ENCODE measurements at places on chromosomes 3 and 15.

DNA sequence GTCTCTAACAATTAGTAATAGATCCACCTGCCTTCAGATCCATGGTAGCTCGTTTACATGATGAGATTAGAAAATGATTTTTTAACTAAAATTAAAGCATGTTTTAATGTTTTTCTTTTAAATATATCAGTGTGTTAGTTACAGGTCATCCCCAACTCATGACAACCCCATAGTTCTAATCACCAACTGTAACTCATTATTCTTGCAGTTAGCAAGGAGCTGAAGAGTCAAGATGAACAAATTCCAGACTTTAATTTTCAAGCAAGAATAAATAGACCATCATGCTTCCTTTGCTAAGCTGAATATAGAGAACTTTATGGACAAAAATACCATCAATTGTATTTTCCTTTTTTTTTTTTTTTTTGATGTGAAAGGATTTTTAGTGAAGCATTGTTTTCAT, 101.1 kb downstream of the TOP2B start:
- DNase-seq: no peak

DNA sequence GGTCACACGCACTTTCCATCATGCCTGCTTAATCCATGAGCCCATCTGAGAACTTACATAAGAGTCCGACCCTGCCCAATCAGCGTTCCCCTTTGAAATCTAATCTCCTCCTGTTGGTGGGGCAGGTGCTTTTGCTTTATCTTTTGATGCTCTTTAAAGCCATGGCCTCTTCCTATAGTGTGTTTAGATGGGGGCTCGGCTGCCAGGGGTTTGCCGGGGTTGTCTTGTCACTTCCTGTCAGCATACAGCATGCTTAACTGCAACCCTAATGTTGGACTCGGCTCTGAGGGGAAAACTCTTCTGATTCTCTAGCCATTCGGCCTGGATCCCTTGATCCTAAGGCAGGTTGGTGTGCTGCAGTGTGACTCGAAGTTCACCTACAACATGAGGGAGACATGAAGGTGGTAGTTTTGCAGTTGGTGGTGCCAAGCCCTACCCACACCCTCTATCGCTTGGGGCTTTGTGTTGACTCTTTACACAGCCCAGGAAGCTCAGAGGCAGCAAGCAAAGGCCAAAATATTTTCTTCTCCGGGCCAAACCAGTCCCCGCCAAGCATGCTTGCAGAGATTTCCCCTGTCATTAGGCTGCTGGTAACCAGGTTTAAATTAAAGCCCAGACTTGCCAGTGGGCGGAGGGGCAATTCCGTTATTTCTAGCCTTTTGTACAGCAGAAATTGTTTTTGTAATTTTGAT, 218.7 kb downstream of the FEZF2 start:
- DNase-seq: no peak

DNA sequence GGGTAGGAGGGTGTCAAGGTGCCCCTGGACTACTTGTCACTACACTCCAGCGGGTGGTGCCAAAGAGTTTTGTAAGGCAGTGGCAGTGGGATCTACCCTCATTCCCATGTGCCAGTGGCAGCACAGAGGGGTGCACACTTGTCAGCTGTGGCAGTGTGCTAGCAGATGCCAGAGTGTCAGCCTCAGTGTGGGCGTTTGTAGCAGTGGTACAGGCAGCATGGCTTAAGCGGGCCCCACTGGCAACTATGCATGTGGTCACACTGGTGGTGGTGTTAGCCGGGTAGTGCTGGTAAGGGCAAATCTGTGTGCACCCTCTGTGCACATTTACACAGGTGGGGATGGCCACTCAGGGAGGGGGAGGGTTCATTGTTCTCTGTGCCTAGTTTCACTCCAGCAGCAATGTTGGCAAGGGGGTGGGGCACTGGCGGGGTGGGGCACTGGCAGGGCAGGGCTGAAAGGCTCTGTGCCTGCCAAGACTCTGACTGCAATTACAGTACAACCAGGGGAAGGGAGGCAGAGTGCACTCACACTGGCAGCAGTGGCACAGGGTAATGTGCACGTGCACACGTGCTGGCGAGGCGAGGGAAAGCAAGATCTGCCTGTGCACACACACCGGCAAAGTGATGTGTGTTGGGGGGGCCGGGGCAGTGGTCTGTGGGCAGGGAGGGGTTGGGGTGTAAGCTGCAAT, 31.8 kb downstream of the MYO9A start:
- DNase-seq: no peak

DNA sequence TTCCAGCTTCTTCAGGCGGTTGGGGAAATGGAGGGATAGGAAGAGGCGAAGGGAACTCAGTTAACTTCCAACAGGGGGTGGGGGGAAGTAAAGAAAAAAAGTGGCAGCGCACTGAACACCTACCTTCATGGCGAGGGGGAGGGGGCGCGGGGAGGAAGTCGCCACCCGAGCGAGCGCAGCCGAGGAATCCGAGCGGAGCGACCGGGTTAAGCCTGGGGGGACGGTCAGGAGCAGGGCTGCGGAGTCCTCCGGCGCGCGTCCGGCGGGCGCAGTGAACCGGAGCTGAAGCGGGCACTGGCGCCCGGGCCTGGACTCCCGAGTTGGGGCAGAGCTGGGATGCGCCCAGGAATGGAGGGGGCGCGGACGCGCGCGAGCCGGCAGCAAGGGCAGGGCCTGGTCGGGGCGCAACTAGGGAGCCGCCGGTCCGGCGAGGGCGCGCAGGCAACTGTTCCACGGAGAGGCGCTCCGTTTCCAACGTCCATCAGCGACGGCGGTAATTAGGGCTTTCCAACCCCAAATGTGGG, at the start of gene WNT5A:
WNT5A (minus strand) TSS at position 450 of the 524 bp plus-strand sequence; CDS start at position 129, 321 bp downstream.
- no peak for DNase-seq

DNA sequence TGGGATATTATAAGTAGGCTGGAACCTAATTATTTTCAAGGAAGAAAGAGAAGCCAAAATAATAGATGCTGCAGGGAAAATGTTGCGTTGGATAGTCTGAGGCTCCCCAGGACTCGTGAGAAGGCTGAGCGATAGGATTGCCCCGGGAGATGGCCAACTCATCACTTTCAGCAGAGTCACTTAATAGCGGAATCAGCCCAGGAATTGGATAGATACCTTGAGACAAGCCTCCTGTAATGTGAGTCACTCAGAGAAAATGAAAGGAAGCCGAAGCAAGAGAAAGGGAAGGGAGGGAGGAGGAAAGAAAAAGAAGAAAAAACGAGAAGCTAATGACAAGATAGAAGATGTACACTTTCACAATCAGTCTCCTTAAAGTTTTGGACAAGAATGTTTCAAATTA, 94.3 kb downstream of the SQOR start:
- no peak for DNase-seq

GRCh38 chr3:60839246-60839645, 412.0 kb downstream of the FHIT start:
- DNase-seq: no peak

DNA sequence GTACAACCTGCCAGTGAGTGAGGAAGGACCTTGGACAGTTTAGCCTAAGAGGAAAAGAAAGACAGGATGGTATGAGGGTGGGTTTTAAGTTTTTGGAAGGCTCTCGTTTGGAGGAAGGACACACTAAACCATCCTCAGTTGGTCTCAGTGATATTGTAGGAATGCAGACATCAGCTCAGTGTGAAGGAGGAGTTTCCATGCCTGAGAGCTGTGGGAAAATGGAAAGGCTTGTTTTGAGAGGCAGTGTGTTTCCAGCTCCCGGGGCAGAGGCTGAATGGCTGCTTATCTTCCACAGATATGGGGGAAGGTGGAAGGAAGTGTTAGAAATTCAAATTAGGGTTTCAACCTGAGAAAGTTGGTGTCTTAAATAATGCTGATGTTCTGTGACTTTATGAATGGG, 89.6 kb upstream of the MYZAP start:
- no peak for DNase-seq

- DNase-seq: no peak
Observed at GRCh38 chr3:187952849-187953248, 201.1 kb upstream of the LPP start.

DNA sequence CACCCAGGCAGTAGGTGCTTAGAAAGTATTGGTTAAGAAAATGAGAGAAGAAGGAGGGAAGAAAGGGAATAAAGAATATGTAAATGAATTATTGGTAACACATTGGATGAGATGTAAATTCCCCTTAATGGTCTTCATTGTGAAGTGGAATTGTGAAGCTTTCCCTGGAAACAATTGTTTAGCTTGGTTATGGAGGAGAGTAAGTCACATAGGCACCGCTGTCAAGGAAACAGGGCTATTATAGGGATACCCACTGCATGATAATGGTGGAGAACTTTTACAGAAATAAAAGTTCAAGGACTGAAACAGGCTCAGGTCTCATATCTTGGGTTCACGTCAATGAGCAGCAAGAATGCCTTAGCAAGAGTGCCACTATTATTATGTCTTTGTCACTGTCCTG, 9.5 kb downstream of the SYNPR start:
- DNase-seq: no peak

DNA sequence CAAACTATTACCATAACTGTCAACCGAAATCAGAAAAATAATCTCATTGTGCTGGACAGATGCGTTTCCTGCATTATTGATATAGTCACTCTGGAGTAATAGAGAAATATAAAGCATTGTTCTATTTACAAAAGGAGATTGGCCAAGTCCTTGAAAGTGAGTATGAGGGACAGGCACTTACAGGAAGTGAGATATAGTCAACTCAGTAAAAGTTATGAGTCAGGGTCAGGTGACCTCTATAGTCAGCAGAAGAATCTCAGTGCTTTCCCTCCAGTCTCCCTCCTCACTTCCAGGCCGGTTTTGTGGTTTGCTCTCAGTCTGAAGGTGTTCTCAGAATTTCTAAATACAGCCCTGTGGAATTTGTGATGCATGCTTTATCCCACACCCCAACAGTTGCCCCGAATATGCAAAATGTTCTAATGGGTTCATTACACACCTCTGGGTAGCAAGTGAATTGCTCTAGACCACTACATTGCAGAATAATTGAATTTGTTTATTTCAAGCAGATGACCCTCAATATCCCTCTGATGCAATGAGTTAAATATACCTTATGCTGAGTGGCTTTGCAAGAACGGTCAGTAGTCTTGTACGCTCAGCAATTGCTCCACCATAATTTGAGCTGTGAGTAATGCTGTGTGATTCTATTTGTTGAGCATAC, 787.7 kb downstream of the MCTP2 start:
- DNase-seq: no peak

- no peak for DNase-seq
Observed at GRCh38 chr15:43981576-43981975, 154.8 kb downstream of the WDR76 start.

- DNase-seq: no peak
Observed at GRCh38 chr3:172112078-172112733, 72.8 kb downstream of the FNDC3B start.

DNA sequence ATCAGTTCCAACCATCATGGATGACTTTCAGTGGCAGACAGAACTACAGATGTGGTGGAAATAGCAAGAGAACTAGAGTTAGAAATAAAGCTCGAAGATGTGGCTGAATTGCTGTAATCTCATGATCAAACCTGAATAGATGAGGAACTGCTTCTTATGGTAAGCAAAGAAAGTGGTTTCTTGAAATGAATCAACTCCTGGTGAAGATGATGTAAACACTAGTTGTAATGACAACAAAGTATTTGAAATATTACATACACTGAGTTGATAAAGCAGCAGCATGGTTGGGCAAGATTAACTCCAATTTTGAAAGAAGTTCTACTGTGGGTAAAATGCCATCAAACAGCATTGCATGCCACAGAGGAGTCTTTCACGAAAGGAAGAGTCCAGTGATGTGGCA, 131.7 kb upstream of the FAM3D start:
- DNase-seq: no peak

DNA sequence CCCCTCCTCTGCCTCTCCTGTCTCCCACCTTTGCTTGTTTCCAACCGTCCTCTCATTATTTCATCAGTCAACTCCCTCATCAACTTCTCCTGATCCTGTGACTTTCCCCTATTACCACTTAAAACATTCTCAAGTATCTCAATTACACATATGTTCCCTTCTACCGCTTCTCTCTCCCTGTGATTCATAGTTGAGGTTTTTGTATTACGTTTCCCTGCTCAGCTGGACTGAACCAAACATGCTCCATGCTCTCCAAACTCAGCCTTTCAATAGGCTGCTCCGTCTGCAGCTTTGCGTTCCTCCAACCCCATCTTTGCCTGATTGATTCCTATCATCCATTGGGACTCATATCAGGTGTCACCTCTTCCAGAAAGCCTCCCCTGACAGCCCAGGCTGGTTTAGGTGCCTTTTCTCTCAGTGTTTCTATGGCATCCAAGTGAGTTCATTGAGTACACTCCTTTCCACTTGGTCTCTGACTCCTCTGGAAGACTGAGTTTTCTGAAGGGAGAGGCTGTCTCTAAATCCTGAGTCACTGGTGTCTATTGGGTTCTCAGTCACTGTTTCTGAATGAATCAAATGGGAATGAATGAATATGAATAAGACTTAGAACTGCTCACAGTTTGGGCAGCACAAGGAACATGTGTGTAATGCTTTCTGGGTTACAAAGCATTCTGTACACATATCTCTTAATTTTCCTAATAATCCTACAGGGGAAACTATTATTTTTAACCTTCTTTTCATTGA, 56.4 kb downstream of the PLD1 start:
- no peak for DNase-seq

- DNase-seq: no peak
Observed at GRCh38 chr15:99592145-99592791, 26.5 kb downstream of the MEF2A start.

DNA sequence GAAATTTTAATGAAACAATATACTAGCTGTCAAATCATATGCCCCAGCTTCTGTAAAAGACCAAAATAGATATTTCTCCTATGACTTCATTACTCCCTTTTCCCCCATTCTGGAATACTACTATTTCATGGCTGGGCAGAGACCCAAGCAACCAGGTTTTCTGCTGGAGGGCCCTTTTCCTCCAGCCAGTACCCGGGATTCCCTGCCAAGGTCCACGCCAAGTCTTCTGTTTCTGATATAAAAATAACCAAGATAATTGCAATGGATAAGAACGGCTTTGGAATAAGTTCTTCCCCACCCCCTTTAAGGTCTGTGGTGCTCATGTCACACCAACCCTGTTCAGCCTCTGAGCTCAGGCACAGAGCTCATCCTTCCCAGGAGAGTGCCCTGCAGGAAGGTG, 17.2 kb upstream of the NMNAT3 start:
- no peak for DNase-seq

GRCh38 chr3:132236701-132237651, 80.2 kb upstream of the ACP3 start:
- no peak for DNase-seq

DNA sequence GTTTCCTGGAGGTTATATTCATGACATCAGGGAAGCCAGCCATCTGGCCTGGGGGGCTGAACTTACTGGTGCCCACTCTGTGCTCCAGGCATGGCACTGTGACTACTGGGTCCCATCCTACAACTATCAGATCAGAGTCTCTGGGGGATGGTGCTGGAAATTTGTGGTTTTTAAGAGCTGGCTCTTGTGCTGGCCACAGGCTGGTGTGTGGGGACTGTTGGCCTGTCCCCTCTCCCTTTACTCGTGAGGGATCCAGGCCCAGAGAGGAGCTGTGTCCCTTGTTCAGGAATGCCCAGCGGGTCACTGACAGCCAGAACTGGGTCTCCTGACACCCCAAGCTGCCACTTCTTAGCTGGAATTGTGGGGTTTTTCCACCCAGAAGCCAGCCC, 44.5 kb upstream of the SEC22A start:
- DNase-seq: no peak

DNA sequence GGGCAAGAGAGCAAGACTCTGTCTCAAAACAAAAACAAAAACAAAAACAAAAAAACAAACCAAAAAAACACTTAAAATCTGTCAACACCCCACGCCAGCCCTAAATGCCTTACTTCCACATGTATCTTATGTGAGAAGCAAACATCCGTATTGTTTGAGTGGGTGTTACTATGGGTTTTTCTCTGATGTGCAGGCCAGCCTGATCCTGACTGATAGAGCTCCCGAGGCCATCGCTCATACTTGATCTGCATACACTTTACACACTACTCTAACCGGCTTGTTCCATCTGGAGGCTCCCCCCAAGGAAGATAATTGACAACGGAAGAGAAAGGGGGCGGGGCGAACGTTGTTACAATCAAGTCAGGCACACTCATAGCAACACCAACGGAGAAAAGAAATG, 237.4 kb downstream of the TBL1XR1 start:
- DNase-seq: no peak
